DMS79 treated with DMSO at 0.1 percent for 48 hours (cell line): ENCODE measurements at places on chromosomes 12 and 14.
A peak's percentile ranks its signal among the peaks of the same experiment; 100 is the strongest.

GRCh38 chr12:57191410-57191809, 25.2 kb upstream of the NXPH4 start:
- no peak for DNase-seq

GRCh38 chr12:66662179-66662578, 16.7 kb downstream of the GRIP1 start:
- no peak for DNase-seq

GRCh38 chr12:75345531-75345930, 11.1 kb downstream of the GLIPR1L1 start:
- DNase-seq, result no peak

- DNase-seq, result no peak
These were observed 66.0 kb downstream of the DENND5B start for GRCh38 chr12:31524791-31525495.

GRCh38 chr14:23361320-23361719, 3.7 kb downstream of the EFS start:
- DNase-seq, result no peak

- DNase-seq, result no peak
These were observed 5.9 kb downstream of the PSEN1 start for GRCh38 chr14:73142216-73142615.

DNA sequence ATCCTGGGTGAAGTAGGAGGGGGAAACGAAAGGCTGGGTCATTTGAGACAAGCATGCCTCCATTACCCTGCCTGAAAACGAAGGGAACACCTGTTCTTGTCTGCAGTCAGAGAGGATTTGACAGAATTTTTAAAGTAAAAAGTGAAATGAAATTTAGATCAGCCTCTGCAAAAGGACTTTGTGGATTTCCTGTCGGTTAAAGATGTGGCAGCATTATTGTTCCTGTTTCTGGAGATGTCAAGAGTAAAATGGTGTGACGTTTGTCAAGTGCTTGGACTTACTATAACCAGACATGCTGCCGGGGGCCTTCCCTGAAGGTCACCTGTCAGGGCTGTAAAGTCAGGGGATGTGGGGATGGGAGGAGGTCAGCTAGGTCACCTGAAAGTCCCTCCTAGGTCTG, 32.0 kb downstream of the NRXN3 start:
- DNase-seq, result peak; percentile 28

DNA sequence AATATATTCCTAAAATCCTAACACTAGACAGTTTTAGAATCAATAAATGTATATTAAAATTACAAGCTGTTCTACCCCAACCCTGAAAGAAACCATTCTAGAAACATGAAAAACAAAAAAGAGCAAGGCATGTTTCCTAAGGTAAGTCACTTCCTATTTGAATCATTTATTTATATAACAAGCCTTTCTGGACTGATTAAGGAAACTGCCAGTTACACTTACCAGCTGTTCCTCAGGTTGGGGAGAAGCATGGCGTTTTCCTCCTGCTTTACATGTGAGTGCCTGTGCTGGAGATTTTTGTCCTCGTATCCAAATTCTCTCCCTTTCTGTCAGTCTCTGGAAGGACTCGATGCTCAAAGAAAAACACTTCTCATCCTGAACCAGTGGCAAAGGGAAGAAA, 183.3 kb downstream of the EFCAB11 start:
- no peak for DNase-seq

GRCh38 chr14:82536566-82536965, 1002.9 kb upstream of the SEL1L start:
- no peak for DNase-seq

GRCh38 chr12:41589878-41590277, 401.8 kb downstream of the PDZRN4 start:
- no peak for DNase-seq

- DNase-seq, result no peak
These were observed 36.8 kb downstream of the DAD1 start for GRCh38 chr14:22552001-22552826.

GRCh38 chr12:131711551-131712205, 788 bp downstream of the SFSWAP start:
- DNase-seq, result no peak
